ENCODE measurements at places on chromosomes 4 and X. TPM values are rescaled to one million over a fixed set of nuclear protein-coding genes. Genes with fewer than 3 reads are reported as not detected.
A peak's percentile ranks its signal among the peaks of the same experiment; 100 is the strongest.

Gene MGARP
- 0.42 TPM for polyA plus RNA-seq

- no peak for DNase-seq
Measured at GRCh38 chrX:130190801-130191200, 19.0 kb downstream of the RAB33A start.

DNA sequence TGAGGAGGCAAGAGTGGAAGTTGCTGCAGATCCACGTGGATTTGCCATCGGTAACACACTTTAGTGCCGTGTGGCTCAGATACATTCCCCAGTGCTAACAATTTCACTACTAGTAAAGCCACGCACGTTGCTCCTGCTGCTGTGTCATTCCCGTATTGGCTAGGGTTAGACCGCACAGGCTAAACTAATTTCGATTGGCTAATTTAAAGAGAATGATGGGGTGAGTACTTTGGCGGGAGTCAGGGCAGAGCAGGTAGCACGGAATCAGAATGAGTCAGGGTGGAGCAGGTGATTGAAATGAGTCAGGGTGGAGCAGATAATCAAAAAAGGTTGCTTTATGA, 1337.5 kb downstream of the FSTL5 start:
- DNase-seq: no peak

GRCh38 chr4:15832523-15833451, 54.7 kb downstream of the CD38 start:
- no peak for DNase-seq

Gene VCX3B
- 0.14 TPM for polyA plus RNA-seq

- peak; percentile 66 for DNase-seq
Measured at GRCh38 chr4:98939892-98940298, 11.0 kb upstream of the EIF4E start.

DNA sequence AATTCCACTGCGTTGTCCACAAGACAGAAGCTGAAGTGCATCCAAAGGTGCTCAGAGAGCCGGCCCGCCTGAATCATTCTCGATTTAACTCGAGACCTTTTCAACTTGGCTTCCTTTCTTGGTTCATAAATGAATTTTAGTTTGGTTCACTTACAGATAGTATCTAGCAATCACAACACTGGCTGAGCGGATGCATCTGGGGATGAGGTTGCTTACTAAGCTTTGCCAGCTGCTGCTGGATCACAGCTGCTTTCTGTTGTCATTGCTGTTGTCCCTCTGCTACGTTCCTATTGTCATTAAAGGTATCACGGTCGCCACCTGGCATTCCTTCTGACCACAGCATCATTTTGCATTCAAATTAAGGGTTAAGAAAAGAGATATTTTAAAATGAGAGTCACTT, 115.5 kb downstream of the NFKB1 start:
- peak; percentile 14 for DNase-seq

- DNase-seq: no peak
Measured at GRCh38 chr4:144592264-144592663, 53.7 kb upstream of the HHIP start.

DNA sequence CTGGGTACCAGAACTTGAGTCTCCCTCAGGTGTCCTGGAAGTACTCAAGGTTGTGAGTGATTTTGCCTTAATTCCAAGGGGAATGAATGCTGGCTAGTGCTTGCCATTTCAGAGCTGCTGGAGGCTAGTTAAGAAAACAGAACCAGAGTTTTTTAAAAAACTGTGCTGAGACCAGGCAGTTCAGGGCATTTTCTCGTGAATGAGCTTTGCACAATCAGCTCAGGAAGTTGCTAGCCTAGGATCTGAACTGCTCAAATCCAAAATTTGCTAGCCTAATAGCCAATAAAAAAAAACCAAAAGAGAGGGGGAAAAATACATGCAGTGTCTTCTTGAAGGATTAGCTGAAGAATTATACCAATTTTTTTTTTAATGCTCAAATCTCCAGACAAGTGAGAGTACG, 292.7 kb downstream of the FBXW7 start:
- no peak for DNase-seq

Gene ZNF141
- 27.5 TPM for polyA plus RNA-seq

DNA sequence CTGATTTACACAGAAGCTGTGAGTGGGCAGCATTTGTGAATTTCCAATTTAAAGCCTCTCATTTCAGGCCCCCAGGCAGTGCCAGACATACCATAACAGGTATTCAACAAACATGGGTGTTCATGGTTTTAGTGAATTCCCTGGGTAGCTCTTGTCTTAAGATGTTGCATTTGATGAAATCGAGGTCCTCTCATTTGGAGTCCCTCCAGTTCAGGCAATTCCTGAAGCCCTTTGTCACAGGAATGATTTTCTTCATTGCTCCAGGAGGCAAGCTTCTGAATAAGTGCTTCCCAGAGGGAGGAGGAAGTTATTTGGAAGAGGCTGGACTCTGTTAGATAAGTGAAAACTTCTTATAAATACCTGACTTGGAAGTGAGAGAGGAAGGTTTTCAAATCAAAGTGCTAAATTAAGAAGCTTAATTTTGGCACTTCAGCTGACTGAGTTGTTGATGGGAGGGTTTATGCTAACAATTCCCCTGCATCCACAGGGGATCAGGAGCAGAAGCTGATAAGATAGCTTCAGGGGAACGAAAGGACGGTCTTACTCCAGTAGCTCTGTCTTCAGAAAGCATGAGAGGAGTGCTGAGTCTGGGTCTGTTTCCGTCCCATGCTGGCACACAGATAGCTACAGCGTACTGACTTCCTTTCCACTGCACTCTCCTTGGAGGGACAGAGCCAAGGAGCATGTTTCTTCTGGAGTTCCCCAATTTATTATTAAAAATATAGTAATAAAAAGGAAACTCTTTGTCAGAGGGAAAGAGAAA, 543.1 kb downstream of the GBA3 start:
- no peak for DNase-seq

Gene EGF
- polyA plus RNA-seq: 10.0 TPM

GRCh38 chrX:30787012-30787411, 102.0 kb downstream of the TAB3 start:
- DNase-seq: no peak

- no peak for DNase-seq
Measured at GRCh38 chrX:134013092-134013497, 27.7 kb upstream of the GPC3 start.

GRCh38 chr4:128830906-128831503, 21.5 kb downstream of the JADE1 start:
- DNase-seq: no peak

Gene CFAP99
- polyA plus RNA-seq: 0.16 TPM

DNA sequence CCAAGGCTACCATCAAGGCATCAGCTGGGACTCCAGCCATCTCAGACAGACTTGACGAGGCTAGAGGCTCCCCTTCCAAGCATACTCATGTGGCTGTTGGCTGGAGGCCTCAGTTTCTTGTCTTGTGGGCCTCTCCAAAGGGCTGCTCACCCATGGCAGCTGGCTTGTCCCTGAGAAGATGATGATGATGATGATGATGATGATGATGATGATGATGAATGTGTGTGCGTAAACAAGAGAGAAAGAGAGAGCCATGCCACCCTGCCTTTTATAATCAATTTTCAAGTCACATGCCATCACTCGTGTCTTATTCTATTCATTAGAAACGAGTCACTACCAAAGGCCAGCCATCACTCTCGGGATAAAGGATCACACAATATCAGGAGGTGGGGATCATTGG, 60.5 kb upstream of the ADGRG2 start:
- no peak for DNase-seq

DNA sequence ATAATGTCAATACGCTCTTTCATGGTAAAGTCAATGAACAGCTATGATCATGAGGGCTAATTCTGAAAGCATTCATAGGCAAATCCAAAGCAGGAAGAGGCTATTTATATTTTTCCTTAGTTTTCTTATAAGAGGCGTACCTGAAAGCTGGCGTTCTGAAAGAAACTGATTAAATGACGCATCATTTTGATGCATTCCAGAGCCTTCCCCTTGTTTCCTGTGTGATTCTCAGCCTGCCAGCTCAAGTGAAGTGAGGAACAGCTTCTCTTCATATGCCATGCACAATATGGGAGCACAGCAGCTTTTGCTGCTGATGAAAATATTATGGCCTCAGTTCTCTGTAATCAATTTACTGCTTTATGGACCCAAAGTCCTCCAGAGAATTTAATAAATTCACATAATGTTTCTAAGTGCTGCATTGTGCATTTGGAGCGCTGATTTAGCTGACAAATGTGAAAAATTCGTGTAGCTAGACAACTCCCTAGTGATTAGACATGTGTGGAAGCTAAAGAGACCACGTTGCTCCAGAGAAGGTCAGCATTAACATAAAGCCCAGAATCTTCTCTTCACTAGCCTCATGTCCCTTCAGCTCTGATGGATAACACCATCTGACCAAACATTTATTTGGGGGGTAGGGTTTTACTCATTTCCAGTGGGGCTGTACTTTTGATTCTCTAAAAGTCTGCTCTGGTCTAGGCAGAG, 110.8 kb downstream of the GPAT3 start:
- DNase-seq: no peak

Gene TCEAL5
- 19.8 TPM for polyA plus RNA-seq

DNA sequence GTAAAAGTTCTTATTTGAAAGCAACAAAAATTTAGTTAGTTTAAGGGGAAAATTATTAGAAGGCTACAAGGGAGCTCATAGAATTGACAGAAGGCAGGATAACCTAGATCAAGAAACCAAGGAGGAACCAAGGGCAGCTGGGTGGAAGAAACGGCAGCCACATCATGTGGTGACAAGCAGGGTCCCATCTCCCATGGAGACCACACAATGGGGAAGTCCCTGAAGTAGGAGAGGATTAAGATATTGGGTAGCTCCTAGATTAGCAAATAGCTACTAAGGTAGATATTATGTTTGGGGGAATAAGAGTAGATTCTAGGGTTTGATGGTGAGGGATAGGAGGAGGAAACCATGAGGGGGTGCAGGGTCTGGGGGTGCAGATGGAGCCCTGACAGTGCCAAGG, 48.0 kb upstream of the TMEM154 start:
- no peak for DNase-seq

DNA sequence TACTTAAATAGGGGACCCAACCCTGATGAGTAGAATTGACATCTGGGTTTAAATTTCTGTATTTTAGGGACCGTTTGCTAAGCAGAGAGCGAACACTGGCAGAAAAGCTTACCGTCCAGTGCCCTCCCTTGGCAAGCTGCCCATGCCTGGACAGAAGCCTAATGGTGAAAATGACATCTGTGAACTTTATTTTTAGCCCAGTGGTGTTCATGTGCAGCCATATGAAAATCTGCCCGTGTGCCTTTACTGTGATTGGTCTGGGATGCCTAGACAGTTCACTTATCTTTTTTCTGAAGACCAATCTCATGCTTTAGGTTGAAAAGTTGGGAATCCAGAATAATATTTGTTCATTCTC, 1.1 kb downstream of the STBD1 start:
- peak; percentile 26 for DNase-seq

Gene TEX13C
- not detected for polyA plus RNA-seq

DNA sequence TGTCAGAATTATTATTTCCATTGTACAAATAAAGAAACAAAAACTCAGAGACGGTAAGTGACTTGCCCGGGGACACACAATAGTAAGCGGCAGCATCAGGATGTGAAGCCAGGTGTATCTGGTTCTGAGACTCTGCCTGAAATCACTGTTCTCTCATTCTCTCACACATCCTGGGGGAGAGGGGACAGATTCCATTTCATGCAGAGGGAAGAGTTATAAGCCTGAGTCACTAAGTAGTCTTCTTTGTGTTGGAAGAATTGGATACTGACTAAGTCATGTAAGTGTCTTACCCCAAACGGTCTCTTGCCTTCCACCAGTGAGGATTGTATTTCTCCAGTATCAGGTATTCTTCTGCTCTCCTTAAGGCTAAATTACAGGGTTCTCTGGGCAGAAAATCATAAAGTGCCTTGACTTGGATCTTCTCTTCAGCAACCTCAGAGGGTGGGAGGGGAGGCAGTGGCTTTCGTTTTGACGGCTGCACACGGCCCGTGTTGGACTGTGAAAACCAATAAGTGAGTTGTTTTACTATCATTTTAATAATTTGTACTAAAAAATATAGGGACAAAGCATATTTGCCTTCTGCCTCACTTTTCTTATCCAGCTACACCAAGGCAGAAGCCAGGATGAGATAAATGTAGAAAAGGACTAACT, 21.9 kb downstream of the TXK start:
- DNase-seq: no peak

Gene ZCCHC4
- 10.4 TPM for polyA plus RNA-seq

DNA sequence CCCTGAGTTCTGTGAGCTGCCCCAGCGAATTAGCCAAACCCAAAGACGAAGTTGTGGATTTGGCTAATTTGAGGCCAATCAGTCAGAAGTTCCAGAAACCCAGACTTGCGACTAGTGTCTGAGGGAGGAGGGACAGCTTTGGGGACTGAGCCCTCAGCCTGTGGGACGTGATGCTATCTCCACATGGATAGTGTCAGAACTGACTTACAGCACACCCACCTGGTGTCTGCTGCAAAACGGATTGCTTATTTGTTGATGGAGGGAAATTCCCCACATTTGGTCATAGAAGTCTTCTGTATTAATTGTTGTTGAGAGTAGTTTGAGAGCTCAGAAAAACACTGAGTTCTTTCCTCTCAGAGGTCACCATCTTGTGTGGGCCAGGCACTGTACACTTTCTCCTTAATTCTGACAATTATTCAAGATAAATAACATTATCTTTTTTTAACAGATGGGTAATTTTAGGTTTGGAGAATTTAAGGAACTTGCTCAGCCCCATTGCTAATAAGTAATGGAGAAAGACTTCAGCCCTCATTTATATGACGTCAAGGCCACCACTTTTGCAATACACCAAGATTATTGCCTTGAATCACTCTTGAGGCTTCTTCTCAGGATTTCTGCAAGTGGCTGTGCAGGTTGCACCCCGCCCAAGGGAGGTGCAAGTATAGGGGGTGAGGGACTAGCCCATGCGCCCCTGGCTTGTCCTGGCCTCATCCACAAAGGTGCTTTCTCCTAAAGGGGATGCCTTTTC, 16.7 kb downstream of the CLRN2 start:
- DNase-seq: no peak

DNA sequence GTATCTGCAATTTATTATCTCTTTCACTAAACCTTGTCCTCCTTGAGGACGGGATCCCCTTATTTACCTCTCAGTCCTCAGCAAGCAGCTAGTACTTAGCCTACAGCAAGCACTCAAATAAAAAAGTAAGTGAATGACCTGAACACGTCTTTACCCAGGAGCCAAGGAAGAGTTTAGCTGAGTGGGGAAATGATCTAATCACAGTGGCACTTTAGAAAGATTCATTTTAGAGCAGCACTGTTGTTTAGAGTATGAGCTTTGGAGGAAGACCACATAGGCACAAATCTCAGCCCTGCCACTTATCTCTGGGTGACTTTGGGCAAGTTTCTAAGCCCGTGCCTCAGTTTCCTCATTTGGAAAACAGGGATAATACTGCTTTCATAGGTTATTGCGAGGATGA, 2.7 kb downstream of the FAM120C start:
- no peak for DNase-seq

DNA sequence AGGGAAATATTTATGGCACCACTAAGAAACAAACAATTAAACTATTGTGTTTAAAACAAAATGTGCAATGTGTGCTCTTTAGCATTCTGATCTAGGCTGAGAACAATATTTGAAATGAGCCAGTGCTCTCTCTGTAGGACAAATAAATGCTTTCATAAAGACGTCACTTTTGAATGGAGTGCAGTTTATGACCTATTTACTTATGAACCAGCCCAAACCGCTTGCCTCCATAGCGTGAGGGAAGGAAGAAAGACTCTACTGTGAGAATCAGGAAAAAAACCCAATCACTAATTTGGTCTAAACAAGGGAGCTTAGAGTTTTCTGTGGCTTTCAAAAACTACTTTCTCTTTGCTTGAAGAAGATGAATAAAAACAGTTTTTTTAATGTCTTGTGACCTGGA, 39.4 kb downstream of the SAT1 start:
- no peak for DNase-seq

All from muscle of arm (tissue), 14 donors.